ENCODE measurements at places on chromosomes 2 and 18. TPM values are rescaled to one million over a fixed set of nuclear protein-coding genes. Genes with fewer than 3 reads are reported as not detected.

Gene TUBB8B
- not detected for total RNA-seq

Gene ARHGEF33
- total RNA-seq = 0.43 TPM

Gene ZAP70
- total RNA-seq = 0.16 TPM

Gene HDHD2
- 12.9 TPM for total RNA-seq

Gene EGR4
- total RNA-seq = under 0.01 TPM

Gene DSG1
- not detected for total RNA-seq

Gene DDX1
- 70.0 TPM for total RNA-seq

Gene CCDC121
- 3.0 TPM for total RNA-seq

Gene CYS1
- 5.0 TPM for total RNA-seq

Gene IL36A
- total RNA-seq = not detected

Gene KCNS3
- total RNA-seq = under 0.01 TPM

Data from bronchial smooth muscle cell (primary cell).